Fibroblast of the aortic adventitia (primary cell): ENCODE measurements at places on chromosomes 1 and 21. TPM values are rescaled to one million over a fixed set of nuclear protein-coding genes. Genes with fewer than 3 reads are reported as not detected.

GRCh38 chr1:32828341-32828740, 10.9 kb downstream of the S100PBP start:
- peak; percentile 22 for DNase-seq

DNA sequence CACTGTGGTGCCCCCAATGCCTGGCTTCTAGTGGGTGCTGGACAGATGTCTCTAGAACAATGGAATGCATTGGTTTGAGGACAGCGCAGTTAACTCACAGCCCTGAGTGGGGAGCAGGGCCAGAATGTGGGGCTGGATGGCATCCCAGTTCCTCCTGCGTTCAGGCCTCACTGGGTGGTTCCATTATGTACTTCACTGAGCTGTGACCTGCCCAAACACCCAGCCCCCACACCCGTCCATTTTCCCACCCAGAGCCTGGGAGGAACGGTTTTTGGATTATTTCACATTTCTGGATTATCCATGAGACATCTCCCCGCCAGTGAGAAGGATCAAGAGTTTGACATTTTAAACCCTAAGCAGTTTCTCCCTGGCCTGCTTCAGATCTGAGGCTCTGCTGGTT, 55.3 kb upstream of the WASF2 start:
- DNase-seq, result peak; percentile 84

GRCh38 chr1:193471981-193472380, 285.6 kb upstream of the B3GALT2 start:
- no peak for DNase-seq

DNA sequence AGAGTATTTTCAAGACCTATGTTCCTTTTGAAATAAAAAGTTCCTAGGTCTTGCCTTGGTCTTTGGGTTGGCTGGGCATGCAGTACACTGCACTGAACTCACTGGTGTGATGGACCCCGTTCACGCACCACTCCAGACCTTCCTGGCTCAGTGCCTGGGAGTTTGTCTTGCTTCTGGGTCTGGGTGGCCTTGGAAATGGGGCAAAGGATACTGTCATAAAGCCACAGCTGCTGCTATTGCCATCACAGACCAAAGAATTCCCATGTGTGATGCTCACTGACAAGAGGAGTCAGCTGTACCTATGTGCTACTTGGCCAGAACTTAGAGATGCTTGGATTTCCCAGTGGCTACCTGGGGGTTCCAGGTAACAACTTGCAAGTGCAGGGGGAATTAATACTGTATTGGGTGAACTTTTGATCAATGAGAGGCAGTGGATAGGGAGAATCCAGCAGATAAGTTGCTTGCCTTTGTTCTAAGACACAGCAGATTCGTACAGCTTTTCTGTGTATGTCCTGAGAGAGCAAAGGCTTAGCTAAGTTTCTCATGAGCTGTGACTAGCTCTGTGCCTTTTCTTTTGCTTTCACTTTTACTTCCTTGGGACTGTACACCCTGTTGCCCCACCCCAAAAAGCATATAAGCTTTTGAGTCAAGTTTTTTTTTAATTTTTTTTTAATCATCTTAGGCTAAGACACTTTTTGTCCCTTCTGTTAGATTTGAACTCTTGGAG, 115.3 kb downstream of the RUNX1 start:
- no peak for DNase-seq

DNA sequence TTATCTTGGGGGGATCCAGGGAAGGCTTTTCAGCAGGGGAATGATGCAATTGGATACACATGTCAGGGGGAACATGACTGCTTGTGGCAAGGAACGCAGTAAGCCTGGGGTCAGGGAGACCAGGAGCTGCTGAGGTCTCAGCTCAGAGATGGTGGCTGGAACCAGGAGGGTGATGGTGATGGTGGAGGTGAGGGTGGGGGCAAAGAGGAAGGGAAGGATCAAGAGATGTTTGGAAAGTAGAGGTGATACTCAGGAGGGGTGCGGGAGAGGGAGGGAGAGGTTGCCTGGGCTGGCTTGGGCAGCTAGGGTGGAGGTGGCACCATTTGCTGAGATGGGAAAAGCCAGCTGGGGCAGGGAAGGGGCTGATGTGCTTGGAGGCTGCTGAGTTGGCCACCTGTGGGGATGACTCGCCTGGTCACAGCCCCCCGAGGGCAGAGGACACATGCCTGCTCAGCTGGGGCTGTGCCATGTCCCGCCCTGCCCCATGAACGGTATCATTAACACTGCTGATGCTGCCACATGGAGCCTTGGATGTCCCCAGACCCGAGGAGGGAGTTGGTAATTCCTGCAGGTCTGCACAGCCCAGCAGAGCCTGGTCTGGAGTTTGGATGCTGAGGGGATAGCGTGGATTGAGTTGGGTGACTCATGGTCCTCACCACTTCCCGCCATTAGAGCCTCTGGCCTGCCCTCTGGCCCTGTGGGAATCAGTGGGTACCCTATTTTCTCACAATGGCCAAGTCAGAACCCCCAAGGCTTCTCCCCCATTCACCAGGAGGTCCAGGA, 6.3 kb upstream of the PADI1 start:
- DNase-seq, result no peak

DNA sequence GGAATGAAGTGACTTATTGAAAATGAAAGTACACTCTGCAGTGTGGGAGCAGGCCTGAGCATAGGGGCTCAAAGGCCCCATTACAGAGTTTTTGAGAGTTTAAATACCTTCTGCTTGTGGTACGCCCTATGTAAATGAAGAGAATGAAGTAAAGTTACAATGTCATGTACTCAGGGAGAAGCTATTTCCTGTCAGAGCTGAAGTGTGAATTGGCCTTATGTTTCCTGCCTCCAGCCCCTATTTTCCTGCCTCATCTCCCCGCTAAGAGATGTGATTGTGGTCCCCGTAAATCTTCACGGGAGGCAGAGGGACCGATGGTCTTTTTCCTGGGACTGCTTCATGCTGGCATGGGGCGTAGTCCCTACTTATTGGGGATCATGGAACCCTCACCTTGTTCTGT, 2.5 kb upstream of the ZNF683 start:
- no peak for DNase-seq

GRCh38 chr1:65180977-65181376, 33.0 kb downstream of the AK4 start:
- DNase-seq, result no peak

DNA sequence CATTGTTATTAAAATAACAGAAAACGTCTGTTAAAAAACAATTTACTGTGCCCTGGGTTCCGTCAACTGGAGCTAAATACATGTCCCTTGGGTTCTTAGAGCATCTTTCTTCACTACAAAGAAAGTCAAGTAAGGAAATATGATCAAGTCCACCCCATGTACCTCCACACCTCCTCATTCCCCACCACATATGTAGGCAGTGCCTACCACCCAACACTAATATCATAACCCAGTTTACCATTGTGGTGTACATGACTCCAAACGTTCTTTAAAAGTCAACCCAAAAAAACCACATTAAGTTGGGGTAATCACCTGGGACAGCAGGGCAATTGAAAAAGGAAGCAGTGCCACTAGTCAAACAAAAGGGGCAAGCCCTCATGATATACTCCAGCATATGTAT, 7.8 kb upstream of the LRRC52 start:
- DNase-seq, result no peak

GRCh38 chr1:155574077-155574476, 11.5 kb upstream of the ASH1L start:
- DNase-seq, result no peak

GRCh38 chr1:59833022-59833421, 18.3 kb downstream of the HOOK1 start:
- DNase-seq, result no peak

DNA sequence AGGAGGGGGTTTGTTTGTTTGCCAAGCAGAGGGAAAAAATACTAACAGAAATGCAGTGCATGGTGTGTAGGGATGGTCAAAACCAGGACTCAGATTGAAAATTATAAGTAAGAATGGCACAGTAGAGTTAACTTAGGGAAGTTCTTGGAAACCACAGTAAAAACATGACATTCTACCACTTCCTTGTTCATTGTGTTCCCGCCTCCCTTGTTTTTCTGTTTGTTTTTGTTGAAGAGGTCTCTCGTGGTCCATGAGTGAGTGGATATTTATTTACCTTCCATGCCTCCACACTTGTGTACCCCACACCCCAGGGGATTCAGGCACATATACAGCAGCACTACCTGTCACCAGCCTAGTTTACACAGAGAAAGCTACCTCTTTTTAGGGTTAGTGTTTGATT, 69.6 kb downstream of the OLFML2B start:
- DNase-seq, result no peak

DNA sequence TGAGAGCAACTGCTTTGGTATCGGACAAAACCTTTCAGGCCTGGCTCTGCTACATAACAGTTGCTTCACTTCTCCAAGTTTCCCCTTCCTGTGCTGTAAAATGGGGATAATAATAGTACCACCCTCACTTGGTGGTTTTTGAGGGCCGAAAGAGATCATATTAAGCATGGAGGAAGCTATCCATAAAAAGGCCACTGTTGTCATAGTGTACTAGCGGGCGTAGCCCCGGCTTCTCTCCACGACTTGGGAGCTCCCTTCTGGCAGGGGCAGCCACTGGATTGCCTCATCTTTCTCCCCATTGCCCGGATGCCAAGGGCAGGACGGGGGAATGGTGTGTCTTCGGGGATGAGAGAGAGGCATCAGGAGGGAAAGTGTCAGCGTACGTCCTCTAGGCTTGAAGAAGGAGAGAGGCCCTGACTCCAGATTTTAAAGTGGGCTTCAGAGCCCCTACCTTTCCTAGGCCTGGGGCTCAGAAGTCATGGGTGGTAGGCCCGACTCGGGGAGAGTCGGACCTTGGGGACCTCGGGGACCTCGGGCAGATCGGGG, 548 bp upstream of the MFSD2A start:
- no peak for DNase-seq

- DNase-seq, result no peak
These were observed 20.1 kb downstream of the BCAS2 start for GRCh38 chr1:114561333-114561732.

DNA sequence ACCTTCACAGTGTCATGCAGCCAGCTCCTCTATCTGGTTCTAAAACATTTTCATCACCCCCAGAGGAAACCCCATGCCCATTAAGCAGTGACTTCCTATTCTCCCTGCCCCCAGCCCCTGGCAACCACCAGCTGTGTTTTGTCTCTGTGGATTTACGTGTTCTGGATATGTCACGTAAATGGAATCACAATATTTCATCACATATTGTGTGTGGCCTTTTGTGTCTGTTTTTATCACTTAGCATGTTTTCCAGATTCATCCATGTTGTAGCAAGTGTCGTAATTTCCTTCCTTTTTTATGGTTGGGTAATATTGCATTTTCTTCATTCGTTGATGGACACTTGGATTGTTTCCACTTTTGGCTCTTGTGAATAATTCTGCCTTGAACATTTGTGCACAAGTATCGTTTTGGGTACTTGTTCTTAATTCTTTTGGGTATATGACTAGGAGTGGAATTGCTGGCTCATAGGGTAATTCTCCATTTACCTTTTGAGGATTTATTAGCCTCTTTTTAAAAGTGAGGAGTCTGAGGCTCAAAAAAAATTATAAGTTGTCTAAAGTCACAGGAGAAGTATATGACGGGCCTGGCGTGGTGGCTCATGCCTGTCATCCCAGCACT, 127.0 kb downstream of the MRPS6 start:
- no peak for DNase-seq

GRCh38 chr1:177011508-177011907, 153.0 kb downstream of the ASTN1 start:
- DNase-seq, result no peak

GRCh38 chr1:78080767-78081166, 35.0 kb downstream of the GIPC2 start:
- DNase-seq, result no peak

DNA sequence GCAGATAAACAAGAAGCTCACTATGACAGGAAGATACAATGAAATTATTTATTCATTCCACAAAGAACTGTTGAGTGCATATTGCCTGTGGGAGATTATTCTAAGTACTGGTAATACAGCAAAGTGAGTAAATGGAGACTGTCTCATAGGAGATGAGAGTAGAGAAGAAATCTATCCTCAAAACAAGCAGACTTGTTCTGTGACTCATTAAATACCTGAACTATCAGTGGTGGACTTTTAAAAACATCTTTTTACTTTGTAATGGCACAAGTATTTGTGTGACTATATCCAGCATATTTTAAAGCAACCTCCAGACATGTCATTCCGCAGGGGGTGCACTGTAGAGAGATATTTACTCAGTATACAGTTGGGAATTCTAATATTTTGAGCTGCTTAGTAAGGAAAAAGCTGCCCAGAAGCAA, 259.2 kb downstream of the FMN2 start:
- DNase-seq, result peak; percentile 84

- DNase-seq, result no peak
These were observed 110.8 kb downstream of the TSEN15 start for GRCh38 chr1:184162281-184162680.

AADACL3 gene
- total RNA-seq, result not detected in 2 replicates

LMX1A gene
- total RNA-seq, result not detected in 2 replicates

SPATA46 gene
- total RNA-seq, result not detected in 2 replicates

OR2T33 gene
- total RNA-seq, result not detected in 2 replicates

CTBS gene
- 14.5 and 23.0 TPM in 2 replicates for total RNA-seq

NPPA gene
- not detected in 2 replicates for total RNA-seq

RHD gene
- total RNA-seq, result not detected in 2 replicates

PDPN gene
- 2.0 and 17.6 TPM in 2 replicates for total RNA-seq

AADACL4 gene
- total RNA-seq, result not detected in 2 replicates

CASZ1 gene
- total RNA-seq, result 0.09 TPM in 1 of 2 replicates, not detected in the other
